ENCODE measurements at places on chromosomes 2 and 18.
A peak's percentile ranks its signal among the peaks of the same experiment; 100 is the strongest.

DNA sequence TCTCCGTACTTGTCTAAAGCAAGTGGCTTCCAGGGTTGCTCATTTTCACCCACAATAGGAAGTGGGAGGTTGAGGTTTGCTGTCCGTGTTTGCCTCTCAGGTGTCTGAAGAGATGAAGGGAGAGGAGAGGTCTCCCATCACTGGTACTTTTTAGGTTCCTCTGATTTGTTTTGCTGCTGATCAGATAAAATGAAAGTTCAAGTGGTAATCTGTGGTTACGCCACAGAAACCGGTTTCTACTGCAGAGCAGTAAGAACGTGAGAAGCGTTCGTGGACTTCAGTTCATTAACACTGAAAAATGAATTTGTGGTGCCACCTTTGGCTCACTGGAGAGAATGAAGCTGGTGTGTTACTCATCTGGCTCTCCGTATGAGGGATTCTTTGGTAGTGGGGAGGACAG is 118.2 kb downstream of the GBX2 start:
- DNase-seq = no peak

- DNase-seq = no peak
These were observed 358 bp downstream of the USP37 start for GRCh38 chr2:218567797-218568189.

- no peak for DNase-seq
These were observed 61.3 kb downstream of the SPRED2 start for GRCh38 chr2:65371074-65371434.

- DNase-seq = no peak
These were observed 47.1 kb downstream of the CNGA3 start for GRCh38 chr2:98393354-98393753.

GRCh38 chr2:98012561-98012991 is 16.8 kb upstream of the TMEM131 start:
- DNase-seq = no peak

DNA sequence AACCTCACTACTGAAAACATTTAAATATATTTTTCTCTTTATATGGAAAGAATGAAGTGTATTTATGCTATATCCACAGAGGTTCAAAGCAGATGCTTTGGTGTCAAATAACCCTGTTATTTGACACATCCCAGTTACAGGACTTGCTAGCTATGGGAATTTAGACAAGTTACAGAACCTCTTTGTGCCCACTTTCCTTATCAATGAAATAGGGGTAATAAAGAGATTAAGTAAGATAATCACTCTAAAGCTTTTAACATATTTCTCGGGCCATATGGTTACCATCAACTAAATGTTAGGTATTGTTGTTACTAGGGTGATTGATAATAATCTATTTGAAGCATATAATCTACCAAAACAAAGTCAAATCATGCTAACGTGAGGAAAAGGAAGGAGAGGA is 1660.6 kb upstream of the NXPH2 start:
- no peak for DNase-seq

- no peak for DNase-seq
These were observed 20.7 kb upstream of the CCNT2 start for GRCh38 chr2:134897932-134898331.

GRCh38 chr2:241947401-241947800 is 77.9 kb downstream of the RTP5 start:
- no peak for DNase-seq

- no peak for DNase-seq
These were observed 112.0 kb upstream of the TEKT4 start for GRCh38 chr2:94759211-94759610.

DNA sequence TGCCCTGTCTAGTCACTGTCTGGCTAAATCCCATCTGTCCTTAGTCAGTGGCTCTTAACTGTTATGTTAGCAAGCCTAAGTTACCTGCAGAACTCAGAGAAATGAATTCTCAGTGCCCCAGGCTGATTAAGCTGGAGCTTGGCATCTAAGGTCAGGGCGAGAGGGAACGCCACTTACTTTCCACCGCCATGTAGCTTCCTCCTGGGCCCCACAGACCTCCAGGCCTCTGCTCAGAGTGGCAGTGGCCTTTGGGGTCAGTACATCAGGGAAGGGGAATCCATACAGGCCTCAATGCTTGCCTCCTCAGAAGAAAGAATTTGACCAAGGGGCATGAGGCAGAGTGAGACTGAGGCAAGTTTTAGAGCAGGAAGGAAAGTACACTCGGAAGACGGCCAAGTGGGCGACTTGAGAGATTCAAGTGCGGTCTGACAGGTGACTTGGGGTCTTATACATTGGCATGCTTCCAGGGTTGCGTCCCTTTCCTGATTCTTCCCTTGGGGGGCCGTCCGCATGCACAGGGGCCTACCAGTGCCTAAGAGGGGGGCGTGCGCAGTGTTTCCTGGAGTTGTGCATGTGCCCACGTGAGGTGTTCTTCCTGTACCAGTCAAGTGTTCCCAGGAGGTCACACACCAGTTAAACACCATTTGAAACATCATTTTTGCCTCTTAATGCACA is 64.1 kb downstream of the EMILIN2 start:
- DNase-seq = no peak

GRCh38 chr2:46329803-46330775 is 32.9 kb downstream of the EPAS1 start:
- DNase-seq = no peak

- DNase-seq = peak; percentile 80
These were observed 26.4 kb downstream of the RTP5 start for GRCh38 chr2:241895712-241896641.

DNA sequence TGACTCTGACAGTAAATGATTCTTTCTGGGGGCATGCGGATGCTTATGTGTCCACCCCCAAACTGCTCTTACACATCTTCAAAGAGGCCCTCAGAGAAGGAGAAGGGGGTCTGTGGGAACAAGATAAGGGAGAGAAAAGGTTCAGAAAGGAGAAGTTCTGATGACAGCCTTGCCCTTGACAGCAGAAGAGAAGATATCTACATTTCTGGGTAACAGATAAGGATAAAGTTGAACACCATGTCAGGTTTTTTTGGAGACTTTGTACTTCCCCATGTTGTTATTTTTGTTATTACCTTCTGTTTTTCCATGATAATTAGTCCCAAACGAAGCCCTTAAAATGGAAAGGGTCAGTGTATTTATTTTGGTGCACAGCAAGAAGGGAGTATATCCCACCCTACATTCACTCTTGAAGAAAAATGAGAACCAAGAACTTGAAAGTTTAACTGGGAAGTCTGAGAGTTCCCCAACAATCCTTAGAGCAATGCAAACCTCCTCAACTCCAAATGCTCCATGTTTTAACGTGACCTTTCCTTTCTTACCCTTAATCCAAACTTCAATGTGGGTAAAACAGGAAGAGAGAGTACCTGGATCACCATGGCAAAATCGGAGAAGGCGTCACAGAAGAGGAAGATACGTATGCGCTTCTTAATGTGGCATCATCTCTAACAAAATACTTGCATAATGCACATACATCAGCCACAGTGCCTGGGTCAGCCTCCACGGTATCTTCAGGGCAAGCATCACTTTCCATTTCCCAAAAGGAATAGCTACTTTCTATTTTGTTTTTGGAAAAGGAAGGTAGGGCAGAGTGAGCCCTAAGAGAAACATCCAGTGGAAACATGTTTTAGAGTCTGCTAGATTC is 264.6 kb upstream of the STON1 start:
- no peak for DNase-seq

DNA sequence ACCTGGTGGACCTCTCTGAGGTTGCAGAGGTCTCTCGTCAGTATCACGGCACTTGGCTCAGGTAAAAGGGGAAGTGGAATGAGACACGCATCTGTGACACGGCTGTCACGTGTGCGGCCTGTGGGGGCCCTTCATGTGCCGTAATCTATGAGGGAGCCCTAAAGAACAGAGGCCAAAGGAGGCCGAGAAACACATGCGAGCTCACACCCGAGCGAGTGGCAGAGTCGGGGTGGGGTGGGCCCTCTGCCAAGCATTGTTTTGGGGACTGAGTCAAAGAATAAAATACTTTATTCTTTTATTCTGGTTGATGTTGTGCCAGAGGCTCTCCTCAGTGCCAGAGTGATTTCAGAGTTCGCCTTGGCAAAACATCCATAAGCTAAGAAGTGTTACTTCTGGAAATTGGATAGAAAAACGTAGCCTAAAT is 43.3 kb downstream of the PLB1 start:
- no peak for DNase-seq

GRCh38 chr2:187988348-187988747 is 303.3 kb upstream of the GULP1 start:
- no peak for DNase-seq

DNA sequence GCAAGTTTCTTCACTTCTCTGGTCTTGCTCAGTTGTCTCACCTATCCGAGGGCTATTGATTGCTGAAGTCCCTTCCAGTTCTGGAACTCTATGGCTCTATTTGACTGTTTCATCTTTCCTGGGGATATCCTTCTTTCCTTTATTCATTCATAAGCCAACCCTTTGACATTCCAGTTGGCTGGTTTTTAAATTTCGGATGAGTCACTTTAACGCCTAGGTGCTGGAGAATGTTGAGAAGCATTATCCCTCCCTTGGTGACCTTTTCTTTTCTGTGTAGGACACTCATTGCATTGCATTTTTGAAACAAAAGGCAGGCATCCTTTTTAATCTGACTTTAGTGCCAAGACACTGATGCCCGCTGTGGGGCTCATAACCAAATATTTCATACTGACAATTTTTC is 307.1 kb downstream of the TSN start:
- no peak for DNase-seq

DNA sequence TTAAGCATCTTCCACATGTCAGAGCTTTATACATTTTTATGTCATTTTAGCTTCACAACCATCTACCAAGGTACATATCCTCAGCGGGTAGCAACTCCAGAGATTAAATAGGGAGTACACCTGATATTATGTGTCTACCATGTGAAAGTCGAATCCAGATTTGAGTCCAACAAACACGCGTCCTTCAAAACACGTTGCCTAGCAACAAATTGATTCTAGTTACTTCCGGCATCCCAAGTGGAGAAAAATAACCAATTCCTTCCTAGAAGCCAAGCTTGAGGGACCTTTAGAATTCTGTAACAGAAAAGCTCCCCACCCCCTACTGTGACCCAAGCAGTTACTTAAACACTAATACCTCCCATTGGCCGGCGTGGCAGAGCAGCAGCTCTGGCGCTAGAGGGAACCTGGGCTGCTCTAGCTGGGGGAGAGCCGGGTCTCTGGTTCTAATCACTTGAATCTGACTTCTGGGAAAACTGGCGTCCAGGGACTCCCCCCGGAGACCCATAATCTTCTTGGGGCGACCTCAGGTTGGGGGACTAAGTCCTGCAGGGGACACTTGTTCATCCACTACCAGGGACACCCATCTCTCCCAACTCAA is at the start of gene ERICH2:
Gene ERICH2 (plus strand): TSS at position 371 of the 598 bp plus-strand sequence. CDS start 304 bp downstream, outside the sequence.
- peak; percentile 63 for DNase-seq

DNA sequence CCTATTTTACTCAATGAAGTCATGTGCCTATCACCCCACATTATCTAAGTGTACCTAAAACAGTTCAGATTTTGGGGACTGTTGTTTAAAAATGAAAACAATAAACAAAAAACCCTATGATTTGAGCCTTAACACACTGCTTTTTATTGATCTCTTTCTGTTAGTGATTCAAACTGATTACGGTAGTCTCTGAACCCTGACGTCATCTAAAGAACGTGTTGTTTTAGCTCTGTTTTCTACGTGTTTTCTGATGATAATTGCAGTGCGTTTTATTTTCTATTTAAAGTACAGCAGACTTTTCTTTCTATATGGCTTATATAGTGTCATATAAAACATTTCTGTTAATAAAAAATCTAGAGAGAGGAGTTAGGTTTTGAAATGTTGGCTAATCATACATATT is 93.9 kb upstream of the FAM237A start:
- DNase-seq = no peak

- DNase-seq = peak; percentile 52
These were observed 39.1 kb upstream of the FAM136A start for GRCh38 chr2:70340761-70341476.

DNA sequence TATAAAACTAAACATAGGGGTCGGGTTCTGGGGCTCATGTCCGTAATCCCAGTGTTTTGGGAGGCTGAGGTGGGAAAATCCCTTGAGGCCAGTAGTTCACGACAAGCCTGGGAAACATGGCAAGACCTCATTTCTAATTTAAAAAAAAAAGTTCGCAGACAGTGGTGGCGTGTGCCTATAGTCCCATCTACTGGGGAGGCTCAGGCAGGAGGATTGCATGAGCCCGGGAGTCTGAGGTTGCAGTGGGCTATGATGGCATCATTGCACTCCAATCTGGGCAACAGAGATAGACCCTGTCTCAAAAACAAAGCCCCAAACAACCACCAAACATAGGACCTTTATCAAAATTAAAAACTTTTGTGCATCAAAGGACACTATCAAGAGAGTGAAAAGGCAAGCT is 9.8 kb upstream of the HAAO start:
- no peak for DNase-seq

- no peak for DNase-seq
These were observed 20.9 kb downstream of the THNSL2 start for GRCh38 chr2:88190808-88191721.

DNA sequence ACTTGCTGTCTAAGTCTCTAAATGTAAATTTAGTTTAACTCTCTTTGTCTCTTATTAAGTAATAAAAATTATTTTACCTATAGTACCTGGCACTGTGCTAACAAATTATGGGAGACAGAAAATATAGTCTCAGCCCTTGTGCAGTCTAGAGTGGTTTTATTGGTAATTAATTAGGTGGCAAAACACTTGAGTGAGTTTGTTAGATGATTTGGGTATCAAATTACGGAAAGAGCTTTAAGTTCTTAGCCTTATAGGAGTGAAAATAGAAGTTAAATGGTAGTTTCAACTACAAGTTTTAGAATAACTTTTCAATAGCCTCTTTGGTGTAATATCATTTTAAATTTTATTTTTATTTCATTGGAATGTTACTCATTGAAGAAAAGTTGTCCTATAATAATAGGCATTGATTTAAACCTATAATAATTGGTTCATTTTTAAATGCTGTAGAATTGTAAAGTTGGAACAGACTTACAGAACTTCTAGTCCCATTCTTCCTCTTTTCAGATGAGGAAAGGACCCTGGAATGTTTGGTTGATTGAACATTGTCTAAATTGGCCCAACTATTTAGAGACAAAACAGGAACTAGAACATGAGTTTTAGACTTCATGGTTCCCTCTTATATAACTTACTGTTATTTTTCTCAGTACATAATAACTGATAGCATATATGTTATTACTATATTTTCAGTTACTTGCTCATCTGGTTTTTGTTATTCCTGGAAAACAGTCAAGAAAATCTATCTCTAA is 10.2 kb upstream of the HTR2B start:
- no peak for DNase-seq

GRCh38 chr2:158573739-158574138 is 117.0 kb downstream of the PKP4 start:
- no peak for DNase-seq

DNA sequence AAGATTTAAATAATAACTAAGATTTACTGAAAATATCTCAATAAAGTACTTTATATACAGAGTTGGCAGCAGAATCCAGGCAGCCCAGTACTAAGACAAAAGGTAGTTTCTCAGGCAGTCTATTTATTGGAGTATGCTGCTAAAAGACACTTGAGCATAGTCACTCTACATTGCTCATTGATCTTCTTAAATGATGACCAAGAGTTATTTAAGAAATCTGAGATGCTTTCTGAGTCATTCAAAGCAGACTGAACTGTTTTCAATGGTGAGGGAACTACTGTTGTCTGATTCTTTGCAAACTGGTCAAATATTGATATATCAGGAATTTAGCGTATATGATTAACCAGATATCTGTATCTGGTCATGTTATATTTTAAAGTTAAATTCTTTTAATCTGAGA is 133.6 kb downstream of the PHLPP1 start:
- no peak for DNase-seq

Data from pancreas (tissue), 10 donors.